Activated naive CD8-positive, alpha-beta T cell treated with anti-CD3 and anti-CD28 coated beads for 36 hours (primary cell): ENCODE measurements at places on chromosomes 11 and 22.

DNA sequence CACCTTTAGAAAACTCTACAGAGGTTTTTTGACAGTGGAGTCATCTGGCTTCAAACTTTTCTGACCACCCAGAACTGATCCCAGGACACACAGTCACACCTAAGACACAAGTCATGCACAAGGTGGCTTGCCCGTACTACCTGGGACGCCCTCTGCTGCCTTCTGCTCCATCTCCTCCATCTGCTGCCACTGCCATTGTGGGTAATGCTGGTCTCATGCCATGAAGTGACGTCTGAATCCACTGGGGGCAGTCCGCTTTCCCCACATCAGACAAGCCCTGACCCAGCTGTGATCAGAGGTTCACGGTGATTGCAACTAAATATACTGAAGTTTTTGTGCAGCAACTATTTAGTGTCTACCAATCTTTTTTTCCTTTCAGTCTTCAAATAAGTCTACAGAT lies 5.4 kb upstream of the NDUFS8 start:
- no peak overlapping the region for H3K27ac ChIP-seq
- peaks cover 9% of the 10 kb centered on the region for H3K4me1 ChIP-seq
- no peaks in the 10 kb centered on the region for H3K27me3 ChIP-seq
- peaks cover 14% of the 10 kb centered on the region for H3K36me3 ChIP-seq

DNA sequence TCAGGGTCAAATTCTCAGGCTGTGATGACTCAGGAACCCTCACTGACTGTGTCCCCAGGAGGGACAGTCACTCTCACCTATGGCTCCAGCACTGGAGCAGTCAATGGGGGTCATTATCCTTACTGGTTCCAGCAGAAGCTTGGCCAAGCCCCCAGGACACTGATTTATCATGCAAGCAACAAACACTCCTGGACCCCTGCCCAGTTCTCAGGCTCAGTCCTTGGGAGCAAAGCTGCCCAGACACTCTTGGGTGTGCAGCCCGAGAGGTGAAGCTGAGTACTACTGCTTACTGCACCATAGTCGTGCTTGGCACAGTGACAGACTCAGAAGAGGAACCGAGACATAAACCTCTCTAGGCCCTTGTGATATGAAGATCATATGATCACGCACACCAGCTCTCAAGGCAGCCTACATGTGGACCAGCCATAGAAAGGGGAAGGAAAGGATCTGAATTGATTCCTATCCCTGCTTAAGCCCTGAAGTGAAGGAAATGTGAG lies 58.2 kb downstream of the ZNF280B start:
- no peak overlapping the region for H3K4me3 ChIP-seq
- no peak overlapping the region for H3K27ac ChIP-seq
- peaks cover 5% of the 10 kb centered on the region for H3K4me1 ChIP-seq

GRCh38 chr11:13183094-13183825 lies 94.3 kb upstream of the BMAL1 start:
- peaks cover 1% of the 10 kb centered on the region for H3K36me3 ChIP-seq
- no peak overlapping the region for H3K4me3 ChIP-seq
- H3K4me1 ChIP-seq: peaks cover 3% of the 10 kb centered on the region
- H3K27ac ChIP-seq: no peak overlapping the region

DNA sequence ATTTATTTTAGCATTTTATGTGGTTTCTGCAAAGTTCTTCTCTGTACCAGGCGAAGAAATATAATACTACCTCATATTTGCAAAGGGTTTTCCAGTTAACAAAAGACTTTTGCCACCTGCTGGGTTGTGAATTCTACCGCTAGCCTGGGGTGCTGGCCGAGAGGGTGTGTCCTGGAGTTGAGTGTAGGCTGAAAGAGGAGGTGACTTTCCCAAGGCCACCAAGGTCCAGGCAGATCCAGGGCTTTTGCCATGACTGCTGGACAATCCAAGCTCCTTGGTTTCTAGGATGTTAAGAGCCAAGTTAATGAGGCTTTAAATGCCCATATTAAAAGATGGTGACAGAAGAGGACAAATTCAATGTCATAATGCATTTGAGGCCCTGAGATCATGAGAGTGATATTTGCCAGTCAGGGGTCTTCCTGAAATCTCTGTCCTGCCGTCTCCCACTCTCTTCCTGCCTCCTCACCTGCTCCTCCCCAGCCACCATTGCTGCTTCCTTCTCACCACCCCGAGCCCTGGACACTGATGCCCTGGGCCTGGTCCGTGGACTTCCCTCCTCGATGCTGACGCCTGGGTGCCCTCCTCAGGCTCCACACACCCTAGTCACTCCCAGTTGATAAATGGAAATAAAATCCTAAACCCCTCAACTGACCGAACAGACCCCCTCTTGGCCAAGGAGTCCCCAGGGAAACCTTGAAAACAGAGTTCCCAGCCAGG lies 825.6 kb downstream of the TBC1D22A start:
- no peak for DNase-seq
- no peak overlapping the region for H3K4me3 ChIP-seq
- no peaks in the 10 kb centered on the region for H3K4me1 ChIP-seq
- H3K27me3 ChIP-seq: peaks cover 3% of the 10 kb centered on the region
- H3K27ac ChIP-seq: no peak overlapping the region
- no peaks in the 10 kb centered on the region for H3K36me3 ChIP-seq

GRCh38 chr11:78261367-78261766 lies 72.6 kb downstream of the USP35 start:
- H3K27me3 ChIP-seq: peaks cover 3% of the 10 kb centered on the region
- no peaks in the 10 kb centered on the region for H3K36me3 ChIP-seq
- H3K4me3 ChIP-seq: no peak overlapping the region
- H3K4me1 ChIP-seq: peaks cover 2% of the 10 kb centered on the region

GRCh38 chr11:75743711-75744563 lies 24.6 kb upstream of the DGAT2 start:
- no peaks in the 10 kb centered on the region for H3K4me1 ChIP-seq
- peaks cover 10% of the 10 kb centered on the region for H3K27me3 ChIP-seq
- no peak overlapping the region for H3K4me3 ChIP-seq
- DNase-seq: no peak
- no peak overlapping the region for H3K27ac ChIP-seq

- no peak overlapping the region for H3K27ac ChIP-seq
- H3K27me3 ChIP-seq: no peaks in the 10 kb centered on the region
- no peaks in the 10 kb centered on the region for H3K36me3 ChIP-seq
- H3K4me1 ChIP-seq: no peaks in the 10 kb centered on the region
- no peak for DNase-seq
Measured at GRCh38 chr11:64095949-64096348, 60.2 kb downstream of the FLRT1 start.

DNA sequence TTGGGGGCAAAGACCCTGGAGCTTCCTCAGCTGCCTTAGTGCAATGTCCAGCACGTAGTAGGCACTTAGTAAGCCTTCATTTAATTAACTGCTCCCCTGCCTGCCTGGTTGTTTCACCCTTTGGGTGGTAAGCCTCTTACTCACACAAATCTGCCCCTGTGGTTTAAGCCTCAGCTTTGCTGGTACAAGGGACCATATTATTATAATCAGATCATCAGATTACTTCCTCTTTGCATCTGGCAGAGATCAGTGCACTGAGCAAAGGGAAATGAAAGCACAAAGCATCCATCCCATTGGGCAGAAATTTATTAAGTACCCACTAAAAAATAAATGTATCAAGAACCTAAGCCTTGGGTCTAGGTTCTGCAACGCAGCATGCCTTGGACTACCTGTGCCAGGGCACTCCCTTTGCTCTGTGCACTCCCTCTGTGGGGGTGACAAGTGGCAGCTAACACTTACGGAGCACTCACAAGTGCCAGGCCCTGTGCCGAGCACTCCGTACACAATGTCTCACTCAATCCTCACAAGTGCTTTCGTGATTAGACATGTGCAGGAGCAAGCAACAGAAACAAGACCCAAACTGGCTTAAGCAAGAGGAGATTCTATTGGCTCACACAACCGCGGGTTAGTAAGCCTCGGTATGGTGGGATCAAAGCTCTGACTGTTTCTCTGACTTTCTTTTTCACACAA lies 34.9 kb upstream of the DAGLA start:
- no peak overlapping the region for H3K4me3 ChIP-seq
- no peak for DNase-seq
- no peaks in the 10 kb centered on the region for H3K4me1 ChIP-seq
- no peaks in the 10 kb centered on the region for H3K27me3 ChIP-seq
- no peaks in the 10 kb centered on the region for H3K36me3 ChIP-seq

- no peak overlapping the region for H3K4me3 ChIP-seq
- H3K27me3 ChIP-seq: no peaks in the 10 kb centered on the region
- H3K36me3 ChIP-seq: no peaks in the 10 kb centered on the region
- H3K27ac ChIP-seq: no peak overlapping the region
- DNase-seq: no peak
Measured at GRCh38 chr11:73281201-73281741, 9.1 kb downstream of the P2RY6 start.

DNA sequence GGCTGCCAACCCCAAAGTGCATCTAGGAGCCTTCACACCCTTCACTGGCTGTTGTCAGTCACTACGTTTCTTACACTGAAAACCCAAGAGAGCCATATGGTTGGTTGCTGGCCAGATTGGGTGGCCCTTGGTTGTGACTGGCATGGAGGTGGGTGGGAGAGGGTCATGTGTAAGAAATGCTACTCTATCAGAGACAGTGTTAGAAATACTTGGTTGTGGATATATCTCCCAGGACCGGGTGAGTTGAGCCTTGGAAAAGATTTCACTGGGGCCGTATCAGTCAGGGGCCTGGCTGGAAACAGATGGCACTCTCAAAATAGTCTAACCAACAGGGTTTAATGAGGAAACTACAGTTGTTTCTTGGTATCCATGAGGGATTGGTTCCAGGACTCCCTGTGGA lies 15.2 kb downstream of the ENDOD1 start:
- DNase-seq: no peak
- H3K4me3 ChIP-seq: no peak overlapping the region
- H3K4me1 ChIP-seq: peaks cover 22% of the 10 kb centered on the region
- H3K27me3 ChIP-seq: no peaks in the 10 kb centered on the region

DNA sequence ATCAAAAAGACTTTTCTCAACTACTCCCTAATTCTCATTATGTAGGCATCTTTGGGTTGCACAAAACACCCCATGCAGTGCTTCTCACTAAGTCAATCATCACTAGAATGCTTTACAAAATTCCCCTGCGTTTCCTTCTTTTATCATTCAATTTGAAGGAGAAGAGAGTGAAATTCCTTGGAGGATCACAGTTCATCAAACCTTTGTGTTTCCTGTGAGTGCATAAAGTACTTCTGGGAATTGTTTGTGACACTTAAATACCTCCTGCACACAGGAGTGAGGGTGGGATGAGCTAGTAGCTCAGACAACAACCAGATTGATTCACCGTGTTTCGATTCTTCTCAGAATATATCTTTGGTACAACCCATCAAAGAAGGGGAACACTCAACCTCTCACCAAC lies 3.7 kb upstream of the OR5AR1 start:
- H3K27ac ChIP-seq: no peak overlapping the region
- H3K27me3 ChIP-seq: no peaks in the 10 kb centered on the region
- no peaks in the 10 kb centered on the region for H3K36me3 ChIP-seq
- H3K4me3 ChIP-seq: no peak overlapping the region
- DNase-seq: no peak

DNA sequence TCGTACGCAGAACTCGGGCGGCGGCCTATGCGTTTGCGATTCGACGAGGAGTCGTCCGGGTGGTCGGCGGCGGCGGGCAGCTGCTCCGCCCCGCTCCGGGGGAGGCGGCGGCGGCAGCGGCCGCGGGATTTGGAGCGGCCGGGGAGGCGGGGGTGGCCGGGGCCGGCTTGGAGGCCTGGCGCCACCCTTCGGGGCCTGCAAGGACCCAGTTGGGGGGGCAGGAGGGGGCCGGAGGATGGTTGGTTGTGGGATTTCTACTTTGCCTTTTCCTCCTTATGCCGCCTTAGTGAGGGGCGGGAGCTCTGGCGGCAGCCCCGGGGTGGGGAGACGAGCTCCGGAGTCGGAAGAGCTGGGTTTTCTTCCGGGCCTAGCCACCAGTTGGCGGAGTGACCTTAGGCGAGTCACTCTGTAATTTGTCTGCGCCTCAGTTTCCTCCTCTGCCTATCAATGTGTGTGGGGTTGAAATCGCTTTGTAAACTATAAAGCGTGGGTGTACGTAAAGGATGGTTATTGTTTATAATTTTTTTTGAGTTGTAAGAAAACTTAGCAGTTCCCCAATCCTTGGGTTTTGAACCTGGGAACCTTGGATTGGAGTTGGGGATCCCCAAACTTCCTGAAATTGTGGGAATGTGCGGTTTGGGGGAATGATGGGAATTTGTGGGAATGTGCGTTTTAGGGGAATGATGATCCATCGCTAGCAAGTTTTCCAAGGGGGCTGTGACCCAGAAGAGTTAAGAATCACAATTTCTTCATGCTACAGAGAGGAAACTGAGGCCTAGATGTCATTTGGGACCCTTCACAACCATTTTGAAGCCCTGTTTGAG lies 679 bp downstream of the TUG1 start:
- no peaks in the 10 kb centered on the region for H3K27me3 ChIP-seq
- peak overlapping the region; percentile 85 for H3K4me3 ChIP-seq
- peaks cover 91% of the 10 kb centered on the region for H3K36me3 ChIP-seq
- peak overlapping the region; percentile 97 for H3K27ac ChIP-seq
- DNase-seq: no peak

DNA sequence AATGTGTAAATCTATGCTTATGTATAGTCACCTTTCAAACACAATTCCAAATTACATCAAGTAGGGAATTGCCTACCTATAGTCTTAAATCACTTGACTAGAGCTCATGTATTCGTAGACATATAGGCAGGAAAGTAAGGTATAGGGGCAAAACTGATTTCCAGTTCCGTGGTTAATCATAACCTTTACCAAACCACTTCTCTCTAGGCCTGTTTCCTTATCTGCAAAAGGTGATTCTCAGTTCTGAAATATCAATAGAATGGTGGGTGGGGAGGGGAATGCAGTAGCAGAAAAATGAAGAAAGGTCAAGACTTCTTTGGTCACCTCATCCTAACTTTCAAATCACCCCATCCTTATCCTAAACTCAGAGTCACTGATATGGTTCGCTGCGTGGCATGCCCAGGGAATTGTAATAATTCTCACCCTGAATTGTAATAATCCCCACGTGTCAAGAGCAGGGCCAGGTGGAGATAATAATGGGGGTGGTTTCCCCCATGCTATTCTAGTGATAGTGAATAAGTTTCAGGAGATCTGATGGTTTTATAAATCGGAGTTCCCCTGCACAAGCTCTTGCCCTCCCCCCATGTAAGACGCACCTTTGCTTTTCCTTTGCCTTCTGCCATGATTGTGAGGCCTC lies 1.9 kb upstream of the ANO5 start:
- no peaks in the 10 kb centered on the region for H3K4me1 ChIP-seq
- H3K27ac ChIP-seq: no peak overlapping the region
- H3K4me3 ChIP-seq: no peak overlapping the region
- H3K27me3 ChIP-seq: peaks cover 50% of the 10 kb centered on the region

DNA sequence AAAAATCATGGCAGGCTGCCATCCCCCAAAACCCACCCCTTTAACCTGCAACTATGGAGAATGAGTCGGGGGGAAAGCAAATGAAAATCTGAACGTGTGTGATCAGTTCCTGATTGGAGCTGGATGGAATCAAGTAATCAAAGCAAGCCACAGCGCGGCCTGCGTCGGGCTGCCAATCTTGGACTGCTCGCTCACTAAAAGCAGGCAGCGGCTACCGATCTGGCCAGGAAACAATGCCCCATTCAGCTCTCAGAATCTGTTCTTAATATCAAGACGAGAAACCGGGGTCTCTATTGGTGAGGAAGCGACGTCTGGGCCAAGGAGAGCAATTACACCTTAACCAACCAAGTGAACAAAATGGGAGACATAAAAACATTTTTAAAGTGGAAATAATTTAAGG lies 472.2 kb downstream of the SOX6 start:
- no peaks in the 10 kb centered on the region for H3K36me3 ChIP-seq
- no peak overlapping the region for H3K27ac ChIP-seq
- H3K4me3 ChIP-seq: no peak overlapping the region
- DNase-seq: no peak
- H3K27me3 ChIP-seq: no peaks in the 10 kb centered on the region
- H3K4me1 ChIP-seq: no peaks in the 10 kb centered on the region
